B cell (primary cell): ENCODE measurements at places on chromosomes 7 and 10. TPM values are rescaled to one million over a fixed set of nuclear protein-coding genes. Genes with fewer than 3 reads are reported as not detected.

GRCh38 chr7:71254751-71255150 lies 122.8 kb downstream of the GALNT17 start:
- no peak for DNase-seq

DNA sequence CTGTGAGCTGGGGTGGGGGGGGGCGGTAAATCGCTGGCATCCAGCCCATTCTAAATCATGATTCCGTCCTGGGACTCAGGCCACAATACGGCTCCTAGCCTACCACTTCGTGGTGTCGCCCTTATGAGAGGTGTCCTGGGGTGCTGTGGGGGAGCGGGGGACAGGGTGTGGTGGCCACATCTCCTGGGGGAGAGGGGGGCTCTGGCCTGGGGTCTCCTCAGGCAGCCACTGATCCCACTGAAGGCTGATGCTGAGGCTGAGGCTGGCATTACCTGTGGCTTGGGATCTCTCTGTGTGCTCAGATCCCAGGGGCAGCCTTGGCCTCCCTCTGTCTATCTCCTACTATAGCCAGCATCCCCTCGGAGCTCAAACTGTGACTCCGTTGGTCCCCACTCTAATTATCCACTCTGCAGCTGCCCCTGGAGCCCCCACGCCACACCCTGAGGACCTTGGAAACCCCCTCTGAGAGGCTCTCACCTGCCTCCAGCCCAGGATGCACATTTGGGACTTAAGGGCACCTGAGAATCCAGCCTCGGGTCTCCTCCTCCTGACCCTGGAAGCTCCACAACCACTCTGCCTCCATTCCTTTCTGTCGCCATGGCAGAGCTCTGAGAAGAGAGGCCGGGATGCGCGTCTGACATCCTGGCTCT lies 249.3 kb upstream of the TCERG1L start:
- DNase-seq, result no peak

GRCh38 chr7:16419859-16420258 lies 1.5 kb downstream of the CRPPA start:
- DNase-seq, result no peak

GRCh38 chr7:12567015-12567414 lies 3.5 kb upstream of the SCIN start:
- DNase-seq, result no peak

- DNase-seq, result no peak
Measured at GRCh38 chr10:104824380-104825006, 183.4 kb downstream of the SORCS3 start.

DNA sequence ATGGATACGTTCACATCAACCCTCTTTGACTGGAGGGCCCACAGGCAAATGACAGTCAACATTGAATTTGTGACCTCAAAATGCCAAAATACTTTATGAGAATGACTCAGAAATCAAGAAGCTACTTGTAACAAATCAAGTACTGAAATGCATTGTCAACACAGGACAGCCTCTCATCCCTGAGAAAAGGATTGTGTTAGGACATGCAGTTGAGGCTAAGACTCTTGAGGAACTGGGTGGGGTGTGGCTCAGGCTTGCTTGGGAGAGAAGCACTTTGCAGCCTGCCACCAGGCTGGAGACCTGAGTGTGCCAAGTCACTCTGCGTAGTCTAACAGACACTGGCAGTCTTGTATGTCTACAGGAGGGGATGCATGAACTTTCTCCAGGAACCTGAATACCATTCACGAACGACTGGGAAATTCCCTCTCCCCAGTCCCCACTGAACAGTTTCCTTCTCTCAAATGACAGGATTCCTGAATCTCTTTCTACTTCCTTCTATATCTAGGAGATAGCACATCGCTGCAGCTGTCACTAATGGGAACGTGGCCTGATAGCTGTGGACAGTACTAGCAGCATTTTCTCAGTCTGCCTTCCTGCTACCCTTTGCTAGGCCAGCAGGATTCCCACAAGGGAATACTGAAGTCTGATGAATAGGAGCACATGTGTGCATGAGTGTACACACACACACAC lies 3.3 kb upstream of the SMO start:
- DNase-seq, result no peak

DNA sequence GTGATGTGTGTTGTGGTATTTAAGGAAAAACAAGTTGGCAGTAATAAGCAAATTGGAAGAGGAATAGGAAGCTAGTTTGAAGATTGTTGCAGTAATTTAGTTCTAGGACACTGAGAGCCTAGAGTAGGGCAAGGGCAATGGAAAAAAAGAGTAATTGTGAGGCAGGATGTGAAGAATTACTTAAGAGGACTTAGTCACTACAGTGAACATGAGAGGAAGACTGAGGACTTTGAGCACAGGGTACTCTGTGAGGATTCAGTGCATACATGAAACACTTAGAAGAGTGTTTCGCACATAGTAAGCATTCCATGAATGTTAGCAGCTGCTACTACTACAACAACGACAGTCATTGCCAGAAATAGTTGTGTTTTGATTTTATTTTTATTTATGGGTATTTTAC lies 30.9 kb upstream of the DKK1 start:
- no peak for DNase-seq

DNA sequence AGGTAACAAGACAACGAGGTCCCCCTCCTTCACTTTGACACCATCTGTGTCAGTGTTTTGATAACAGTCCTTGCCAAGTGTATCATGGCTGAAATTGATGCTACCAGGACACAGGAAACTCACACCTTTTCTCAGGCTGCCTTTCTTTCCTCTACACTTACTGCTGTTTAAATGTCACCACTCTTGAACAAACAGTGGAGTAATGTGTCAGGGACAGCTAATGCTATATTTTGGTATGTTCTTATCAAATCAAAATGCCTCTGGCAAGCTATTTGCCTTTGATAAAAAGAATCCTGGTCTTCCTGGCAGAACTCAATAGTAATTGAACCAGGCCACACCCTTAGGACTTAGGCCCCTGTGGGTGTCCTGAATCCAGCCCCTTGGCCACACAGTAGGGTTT lies 692.9 kb downstream of the LRMDA start:
- DNase-seq, result no peak

DNA sequence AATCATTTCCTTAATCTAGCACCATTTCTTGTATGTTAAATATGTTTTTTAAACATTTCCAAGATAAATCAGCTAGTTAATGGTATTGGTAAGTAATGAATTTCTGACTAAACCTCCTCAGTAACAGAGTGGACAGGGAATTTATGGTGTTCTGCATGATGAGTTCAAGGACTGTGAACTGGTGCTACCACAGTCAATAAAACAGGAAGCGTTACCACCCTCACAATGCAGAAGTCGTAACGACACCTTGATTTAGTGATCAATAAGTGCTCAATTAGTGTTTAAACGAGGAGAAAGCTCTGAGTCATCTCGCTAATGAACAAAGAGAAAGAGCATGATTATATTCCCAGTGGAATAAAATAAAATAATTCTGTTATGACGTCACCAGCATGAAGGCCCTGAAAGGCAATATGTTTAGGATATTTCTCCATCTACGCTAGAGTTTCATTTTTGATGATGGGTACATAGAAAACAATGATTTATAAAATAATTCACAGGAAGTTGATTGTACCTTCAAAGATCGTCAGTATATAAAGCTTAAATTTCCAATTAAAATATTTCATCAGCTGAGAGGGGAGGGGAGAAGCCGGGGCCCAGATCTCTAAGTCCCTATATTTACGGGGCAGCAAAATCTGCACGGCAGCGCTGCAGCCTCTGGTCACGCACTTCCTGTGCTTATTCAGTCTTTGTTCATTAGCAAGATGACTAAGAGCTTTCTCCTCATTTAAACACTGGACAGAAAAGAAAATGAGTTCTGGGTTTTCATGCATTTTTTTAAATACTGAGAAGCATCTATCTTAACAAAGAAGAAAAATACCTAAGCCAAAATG lies 400.5 kb downstream of the PTPRN2 start:
- no peak for DNase-seq

Gene MYH16
- not detected in 2 replicates for total RNA-seq
